RCC 7860 (cell line): ENCODE measurements at places on chromosomes 2 and 18.

DNA sequence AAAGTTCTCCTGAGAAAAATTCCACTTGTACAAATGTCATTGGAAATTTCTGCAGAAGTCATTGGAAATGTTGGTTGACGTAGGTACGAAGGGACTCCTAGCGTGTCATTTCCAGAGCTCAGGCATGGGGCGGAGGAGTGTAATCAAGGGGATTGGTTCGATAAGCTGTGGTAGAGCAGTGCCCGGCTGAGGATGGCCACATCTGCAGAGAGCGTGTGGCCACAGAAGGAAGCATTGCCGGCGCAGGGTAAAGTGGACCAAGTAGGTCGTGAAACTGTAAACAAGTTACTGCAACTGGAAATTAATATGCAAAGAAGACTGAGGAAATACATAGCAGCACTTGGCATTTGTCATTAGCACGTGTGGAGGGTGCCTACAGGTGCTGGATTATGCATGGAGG, 101.8 kb downstream of the DGKD start:
- no peak for DNase-seq

GRCh38 chr2:234444893-234445292, 52.0 kb downstream of the ARL4C start:
- DNase-seq = peak; percentile 71

DNA sequence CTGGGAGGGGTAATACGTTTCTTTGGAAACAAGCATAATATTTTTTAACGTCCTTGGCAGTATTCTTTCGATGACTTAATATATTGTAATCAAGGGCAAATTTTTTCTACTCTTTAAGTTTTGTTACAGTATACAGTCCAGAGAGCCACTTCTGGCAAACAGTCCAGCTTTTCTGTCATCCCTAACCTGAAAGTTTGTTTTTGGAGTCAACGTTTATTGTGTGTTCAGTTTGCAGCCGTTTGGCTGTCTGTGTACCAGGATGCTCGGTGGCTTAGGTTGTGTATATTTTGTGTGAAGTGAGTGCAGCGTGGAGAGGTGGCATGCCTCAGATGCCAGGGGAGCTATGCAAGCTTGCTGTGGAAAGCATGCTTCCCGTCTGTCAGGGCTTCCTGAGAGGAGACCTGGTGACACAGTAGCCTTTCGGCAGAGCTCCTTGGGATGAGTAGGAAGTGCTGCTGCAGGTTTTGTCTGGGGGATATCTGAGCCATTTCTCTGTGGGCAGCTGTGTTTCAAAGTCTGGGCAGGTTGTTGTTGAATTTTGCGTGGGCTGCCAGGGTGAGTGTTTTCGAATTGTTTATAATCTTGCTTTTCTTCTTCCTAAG, 14.7 kb downstream of the MAP3K20 start:
- no peak for DNase-seq

DNA sequence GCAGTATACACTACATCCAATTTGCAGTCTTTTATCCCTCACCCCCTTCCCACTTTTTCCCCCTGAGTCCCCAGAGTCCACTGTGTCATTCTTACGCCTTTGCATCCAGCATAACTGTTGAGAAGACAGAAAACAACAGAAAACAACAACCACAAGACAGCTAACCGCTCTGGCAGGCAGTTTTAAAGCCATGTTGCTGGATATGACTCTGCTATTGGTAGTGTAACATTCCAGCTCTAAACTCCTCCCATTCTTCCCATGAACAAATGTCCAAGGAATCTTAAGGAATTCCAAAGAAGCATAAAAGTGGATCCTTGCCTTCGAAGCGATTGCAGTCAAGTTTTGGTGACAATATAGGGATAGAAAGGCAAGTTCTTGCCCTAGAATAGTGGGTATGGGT, 599.1 kb downstream of the NYAP2 start:
- peak; percentile 29 for DNase-seq

- DNase-seq = no peak
Measured at GRCh38 chr2:71108091-71108490, 21.9 kb downstream of the MCEE start.

GRCh38 chr18:7596147-7596546, 29.0 kb downstream of the PTPRM start:
- no peak for DNase-seq

DNA sequence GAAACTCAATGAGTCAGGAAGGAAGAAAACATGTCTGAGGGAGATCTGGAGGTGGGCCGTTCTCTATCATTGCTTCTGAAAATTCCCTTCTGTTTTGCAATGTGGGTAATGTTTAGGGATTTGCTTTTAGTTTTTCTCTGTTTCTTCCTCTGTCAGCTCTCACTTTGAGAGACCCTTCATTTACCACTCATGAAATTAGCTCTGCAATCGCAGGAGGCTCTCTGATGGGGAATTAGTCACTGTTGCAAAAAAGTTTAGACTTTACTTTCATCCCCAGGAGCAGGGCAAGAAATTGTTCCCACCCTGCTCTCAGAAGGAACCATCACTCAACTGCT, 80.0 kb upstream of the MAP4K3 start:
- DNase-seq = no peak

- no peak for DNase-seq
Measured at GRCh38 chr2:31101701-31102100, 36.5 kb downstream of the GALNT14 start.

DNA sequence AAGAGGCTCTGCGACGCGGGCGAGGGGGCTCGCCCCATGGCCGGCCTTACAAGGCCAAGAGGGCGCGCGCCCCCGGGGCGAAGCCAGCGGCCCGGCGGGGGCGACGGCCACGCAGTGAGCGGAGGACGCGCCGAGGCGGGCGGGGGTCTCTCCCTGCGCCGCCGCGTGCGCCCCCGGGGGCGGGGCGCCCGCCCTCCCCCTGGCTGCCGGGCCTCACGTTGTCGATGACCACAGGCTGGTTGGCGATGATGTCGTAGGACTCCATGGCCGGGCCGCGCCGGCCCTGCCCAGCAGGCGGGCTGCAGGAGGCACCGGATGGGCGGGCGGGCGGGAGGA, 250 bp downstream of the ACTR1B start:
- DNase-seq = no peak

GRCh38 chr2:202099515-202099914, 26.5 kb downstream of the KIAA2012 start:
- DNase-seq = no peak

GRCh38 chr18:24472591-24472990, 12.2 kb downstream of the HRH4 start:
- DNase-seq = no peak

DNA sequence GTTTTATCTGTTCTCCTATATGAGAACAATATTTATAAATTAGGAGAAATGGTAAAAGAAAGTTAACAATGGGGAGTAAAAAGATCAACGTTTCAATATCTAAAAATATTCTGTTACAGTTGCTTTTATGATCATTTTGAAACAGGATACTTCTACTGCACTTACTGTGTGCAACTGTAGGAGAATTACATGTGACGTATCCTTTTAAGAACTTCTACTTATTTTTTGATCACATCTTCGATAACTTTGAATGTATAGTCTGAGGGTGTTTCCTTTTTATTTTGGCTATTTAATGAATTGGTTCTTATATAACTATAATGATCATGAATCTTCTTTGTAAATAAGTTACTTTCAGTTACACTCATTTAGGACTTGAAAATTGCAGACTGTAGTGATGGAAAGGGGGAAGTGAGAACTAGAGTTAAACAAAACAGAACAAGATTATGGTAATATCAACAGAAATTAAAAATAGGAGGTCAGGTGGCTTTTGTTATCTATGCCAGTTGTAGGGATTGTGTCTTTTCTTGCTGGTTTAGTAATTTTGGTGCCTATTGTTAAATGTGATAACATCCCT, 109.9 kb downstream of the MSTN start:
- no peak for DNase-seq
